Stimulated activated CD8-positive, alpha-beta memory T cell treated with anti-CD3 and anti-CD28 coated beads, Interleukin-4, amount 100 ng/mL, for 1 hour (primary cell): ENCODE measurements at places on chromosomes 13 and 19.
A peak's percentile ranks its signal among the peaks of the same experiment; 100 is the strongest.

- no peak for DNase-seq
Measured at GRCh38 chr13:97743938-97744337, 209.5 kb upstream of the IPO5 start.

GRCh38 chr19:16190198-16190597, 5.0 kb downstream of the FAM32A start:
- no peak for DNase-seq

GRCh38 chr19:7216373-7216902, 77.8 kb downstream of the INSR start:
- DNase-seq: no peak

- DNase-seq: no peak
Measured at GRCh38 chr13:95388420-95389079, 87.3 kb upstream of the ABCC4 start.

- DNase-seq: no peak
Measured at GRCh38 chr13:33286128-33286527, 573 bp upstream of the STARD13 start.

DNA sequence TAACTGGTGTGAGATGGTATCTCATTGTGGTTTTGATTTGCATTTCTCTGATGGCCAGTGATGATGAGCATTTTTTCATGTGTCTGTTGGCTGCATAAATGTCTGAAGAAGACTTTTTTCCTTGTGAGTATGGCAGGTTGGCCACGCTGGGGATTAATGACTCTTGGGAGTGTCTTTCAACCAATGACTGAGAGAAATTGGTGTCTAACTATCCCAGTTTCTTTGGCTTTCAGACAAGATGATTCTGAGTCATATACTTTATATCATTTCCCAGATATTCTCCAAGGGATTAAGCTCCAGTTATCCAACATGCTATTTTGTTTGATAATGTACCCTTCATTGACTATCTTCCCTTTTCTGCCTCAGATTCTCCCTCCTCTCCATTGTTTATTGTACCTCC, 35.5 kb upstream of the CSNK1A1L start:
- DNase-seq: no peak

DNA sequence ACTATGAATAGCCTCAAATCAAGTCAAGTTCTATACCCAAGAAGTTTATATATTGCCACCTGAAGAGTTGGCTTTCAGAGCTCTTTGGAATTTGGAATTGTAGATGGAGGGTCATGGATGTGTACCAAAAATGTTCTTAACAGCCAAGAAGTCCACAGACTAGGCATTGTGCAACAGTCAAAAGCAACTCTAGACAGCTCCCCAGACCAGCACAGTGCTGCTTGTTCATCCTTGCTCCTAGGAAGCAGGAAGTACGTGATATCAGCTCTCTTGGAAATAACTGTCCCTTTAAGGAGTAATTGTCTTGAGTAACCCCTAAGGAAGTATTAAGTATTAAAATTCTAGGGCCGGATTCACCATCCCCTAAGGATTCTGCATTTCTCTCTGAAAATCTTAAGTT, 30.7 kb upstream of the IL17D start:
- DNase-seq: no peak

GRCh38 chr13:66424422-66424821, 805.7 kb downstream of the PCDH9 start:
- no peak for DNase-seq

GRCh38 chr13:94667190-94667589, 45.2 kb downstream of the SOX21 start:
- no peak for DNase-seq

- no peak for DNase-seq
Measured at GRCh38 chr13:113862191-113862930, 1.5 kb downstream of the GAS6 start.

DNA sequence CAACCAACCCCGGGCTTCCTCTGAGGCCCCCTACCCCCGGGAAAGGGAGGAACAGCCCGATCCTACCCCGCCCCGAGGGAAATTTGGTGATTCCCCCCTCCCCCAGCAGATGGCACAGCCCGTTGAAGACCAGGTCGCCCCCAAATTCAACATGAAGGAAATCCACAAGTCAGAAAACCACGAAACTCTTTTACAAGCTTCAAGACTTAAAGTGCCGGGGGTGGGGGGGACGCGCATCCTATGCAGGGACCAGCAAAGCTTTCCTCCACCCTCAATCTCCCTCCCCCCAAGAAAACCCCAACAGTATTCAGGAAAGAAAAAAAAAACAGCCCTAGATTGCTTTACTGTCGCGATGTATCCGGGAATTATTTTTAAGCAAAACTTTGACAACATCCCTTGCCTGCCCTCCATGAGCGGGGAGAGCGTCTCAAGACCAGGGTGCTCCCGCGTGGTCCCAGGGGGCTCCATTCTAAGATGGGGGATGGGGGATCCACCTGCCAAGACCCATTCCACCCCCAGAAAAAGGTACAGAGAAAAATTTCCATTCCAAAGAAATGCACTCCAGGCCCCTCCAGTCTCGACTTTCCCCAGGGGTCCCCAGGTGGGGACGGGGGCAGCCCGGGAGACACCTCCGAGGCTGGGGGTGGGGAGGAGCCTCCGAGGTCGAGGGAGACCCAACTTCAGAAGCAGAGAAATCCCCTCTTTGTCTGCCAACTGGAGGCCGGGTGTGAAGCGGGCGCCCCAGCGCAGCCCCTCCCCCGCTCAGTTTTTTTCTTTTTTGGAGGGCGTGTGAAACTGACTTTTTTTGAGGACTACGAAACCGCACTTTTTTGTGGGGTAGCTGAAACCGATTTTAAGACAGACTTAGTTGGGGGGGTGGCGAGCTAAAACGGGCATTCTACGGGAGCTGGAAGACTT, 1.5 kb downstream of the TCF3 start:
- DNase-seq: peak; percentile 37

GRCh38 chr19:35223862-35224505, 4.6 kb downstream of the FAM187B start:
- no peak for DNase-seq

DNA sequence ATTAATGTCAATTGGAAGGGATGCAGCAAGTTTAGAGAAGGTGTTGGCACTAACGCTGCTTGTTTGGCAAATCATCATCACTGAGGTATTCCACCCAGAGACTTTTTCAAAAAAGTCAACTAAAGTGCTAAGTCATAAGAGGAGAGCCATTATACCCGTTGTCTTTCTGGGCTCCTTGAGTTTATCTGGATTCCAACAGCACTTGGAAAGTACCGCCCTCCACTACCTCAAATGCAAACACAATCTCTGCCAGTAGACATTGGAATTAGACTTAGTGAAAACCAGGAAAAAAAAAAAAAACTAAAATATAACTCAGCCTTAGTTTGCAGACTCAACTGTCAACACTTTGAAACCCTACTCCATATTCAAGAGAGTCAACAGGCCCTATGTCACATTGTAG, 266.0 kb downstream of the ITGBL1 start:
- no peak for DNase-seq

- no peak for DNase-seq
Measured at GRCh38 chr13:47251771-47252170, 354.9 kb upstream of the HTR2A start.

DNA sequence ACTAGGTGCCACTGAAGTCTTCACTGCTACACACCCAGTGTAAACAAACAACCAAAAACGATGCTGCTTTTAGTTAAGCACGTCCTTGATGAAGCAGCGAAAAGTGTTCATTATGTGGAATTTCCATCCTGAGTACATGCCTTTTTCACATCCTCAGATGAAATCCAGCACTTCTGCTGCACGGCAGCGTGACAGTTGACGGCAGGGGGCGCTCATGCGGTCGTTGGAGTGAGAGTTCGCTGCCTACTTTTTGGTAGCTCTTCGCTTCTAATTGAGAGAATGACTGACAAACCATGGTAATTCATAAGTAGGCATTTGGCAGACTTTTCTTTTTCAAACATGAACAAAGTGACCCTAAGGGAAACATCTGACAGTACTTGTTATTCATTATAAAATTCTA, 1124.9 kb downstream of the EFNB2 start:
- no peak for DNase-seq

DNA sequence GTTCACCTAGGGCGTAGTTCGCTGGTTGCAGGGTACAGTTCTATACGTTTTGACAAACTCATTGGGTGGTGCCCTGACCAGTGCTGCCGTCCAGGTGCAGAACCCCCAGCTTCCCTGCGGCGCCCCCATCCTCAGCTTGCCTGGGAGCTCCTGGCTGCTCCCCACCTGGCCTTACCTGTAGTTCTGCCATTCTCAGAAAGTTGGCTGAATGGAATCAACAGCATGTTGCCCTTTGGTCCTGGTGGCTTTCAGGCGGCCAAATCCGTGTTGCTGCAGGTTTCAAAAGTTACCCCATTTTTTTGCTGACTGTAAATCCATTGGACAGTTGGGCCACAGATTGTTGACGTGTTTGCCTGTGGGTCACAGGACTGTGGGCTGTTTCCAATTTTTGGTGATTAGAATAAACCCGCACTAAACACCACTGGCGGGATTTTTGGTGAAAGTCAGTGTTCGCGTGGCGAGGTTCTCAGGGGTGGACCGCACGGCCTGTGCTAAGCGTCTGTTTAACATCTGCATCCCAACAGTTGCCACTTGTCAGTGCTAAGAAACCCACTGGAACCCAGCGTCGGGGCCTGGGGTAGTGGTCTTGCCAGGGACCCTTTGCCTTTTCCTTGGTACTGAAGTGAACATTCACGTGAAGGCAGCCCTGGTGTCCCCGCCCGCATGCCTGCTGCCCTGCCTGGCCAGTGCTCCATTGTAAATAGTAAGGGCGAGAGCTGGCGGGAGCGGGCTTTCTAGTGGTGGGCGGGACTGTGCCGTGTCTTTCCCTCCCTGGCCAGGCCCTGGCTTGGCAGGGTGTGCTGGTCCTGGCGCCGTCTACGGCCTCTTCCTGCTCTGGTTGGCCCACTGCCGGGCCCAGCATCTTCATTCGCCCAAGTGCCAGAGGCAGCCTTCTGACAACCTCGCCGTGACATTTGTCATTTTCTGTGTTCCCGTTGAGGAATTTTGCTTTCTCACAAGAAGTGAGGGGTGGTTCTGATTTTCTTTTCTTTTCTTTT, 3.3 kb downstream of the DOT1L start:
- no peak for DNase-seq

GRCh38 chr19:58466089-58466759, 656 bp upstream of the ZNF324 start:
- no peak for DNase-seq

- DNase-seq: no peak
Measured at GRCh38 chr19:7832781-7833180, 2.8 kb downstream of the EVI5L start.

- no peak for DNase-seq
Measured at GRCh38 chr13:38440666-38441065, 91.0 kb downstream of the UFM1 start.

DNA sequence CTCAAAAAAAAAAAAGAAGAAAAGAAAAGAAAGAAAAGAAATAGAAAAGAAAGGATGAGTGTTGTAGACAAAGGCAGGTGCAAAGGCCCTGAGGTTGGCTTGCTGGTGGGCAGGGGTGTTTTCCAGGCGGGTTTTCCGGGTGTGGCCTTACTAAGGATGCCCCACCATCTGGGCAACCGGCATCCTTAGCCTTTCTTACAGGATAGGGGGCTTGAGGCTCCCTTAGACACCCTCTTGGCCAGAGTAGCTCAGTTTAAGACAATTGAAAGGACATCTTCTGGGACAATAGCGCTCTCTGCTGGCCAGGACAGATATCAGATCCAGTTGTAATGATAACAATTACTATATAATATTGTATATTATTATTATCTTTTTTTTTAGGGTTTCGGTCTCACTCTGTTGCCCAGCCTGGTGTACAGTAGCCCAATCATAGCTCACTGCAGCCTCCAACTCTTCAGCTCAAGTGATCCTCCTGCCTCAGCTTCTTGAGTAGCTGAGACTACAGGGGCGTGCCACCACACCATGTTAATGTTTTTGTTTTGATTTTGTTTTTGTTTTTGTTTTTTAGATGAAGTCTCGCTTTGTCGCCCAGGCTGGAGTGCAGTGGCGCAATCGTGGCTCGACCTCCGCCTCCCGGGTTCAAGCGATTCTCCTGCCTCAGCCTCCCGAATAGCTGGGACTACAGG, 1.4 kb upstream of the QTRT1 start:
- DNase-seq: peak; percentile 58

DNA sequence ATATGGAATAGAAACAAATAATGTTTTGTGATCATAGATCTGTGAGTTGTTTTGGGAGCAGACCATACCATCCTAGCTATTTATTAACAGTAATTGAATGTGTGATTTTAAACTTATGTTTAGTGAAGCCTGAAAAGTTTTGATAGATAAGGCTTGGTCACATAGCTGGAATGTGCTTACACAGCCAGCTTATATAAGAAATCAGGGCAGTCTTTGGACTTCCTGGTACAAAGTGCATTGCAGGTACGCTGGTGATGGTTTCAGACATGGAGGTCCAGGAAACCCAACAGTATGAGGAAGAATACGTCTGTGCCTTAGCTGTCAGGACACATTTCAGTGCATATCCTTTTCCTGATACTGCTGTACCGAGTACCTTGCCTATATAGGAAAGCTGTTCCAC, 2316.2 kb upstream of the PCDH20 start:
- DNase-seq: no peak

DNA sequence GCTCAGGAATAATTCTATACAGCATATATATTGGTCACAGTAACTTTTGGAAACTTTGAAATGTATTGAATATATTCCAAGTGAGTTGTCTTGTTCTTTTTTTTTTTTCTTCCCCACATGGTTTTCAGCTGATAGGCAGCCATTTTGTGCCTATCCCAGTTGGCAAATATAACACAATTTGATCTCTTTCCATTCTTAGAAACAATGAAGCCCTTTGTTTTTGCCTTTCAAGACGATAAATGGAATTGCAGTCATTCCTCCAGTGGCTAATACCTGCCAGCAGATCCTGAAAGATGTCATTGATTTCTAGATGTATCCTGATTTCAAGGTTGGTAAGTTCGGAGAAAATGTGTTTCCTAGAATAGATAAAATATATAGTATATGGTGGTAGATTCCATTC, 951.1 kb upstream of the SLC10A2 start:
- no peak for DNase-seq
